ENCODE measurements at places on chromosomes 11 and 22.

DNA sequence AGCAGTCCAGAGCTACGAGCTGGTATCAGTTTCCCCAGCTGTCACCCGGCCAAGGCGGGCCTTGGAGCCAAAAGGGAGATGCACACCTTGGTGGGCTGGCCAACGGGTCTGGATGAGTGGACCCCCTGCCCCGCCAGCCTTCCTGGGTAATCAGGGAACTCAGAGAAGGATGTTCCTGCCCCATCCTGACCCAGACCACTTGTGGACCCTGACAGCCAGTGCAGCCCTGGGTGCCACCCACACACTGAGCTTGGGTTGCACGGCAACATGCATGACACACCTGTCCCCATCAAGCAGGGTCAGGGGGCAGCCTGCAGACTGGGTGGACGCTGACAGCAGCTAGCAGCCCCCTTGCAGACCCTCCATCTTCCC, 8.6 kb downstream of the SLC25A1 start:
- DNase-seq, result no peak

- DNase-seq, result no peak
These were observed 155.8 kb upstream of the POU2AF2 start for GRCh38 chr11:111089759-111090158.

DNA sequence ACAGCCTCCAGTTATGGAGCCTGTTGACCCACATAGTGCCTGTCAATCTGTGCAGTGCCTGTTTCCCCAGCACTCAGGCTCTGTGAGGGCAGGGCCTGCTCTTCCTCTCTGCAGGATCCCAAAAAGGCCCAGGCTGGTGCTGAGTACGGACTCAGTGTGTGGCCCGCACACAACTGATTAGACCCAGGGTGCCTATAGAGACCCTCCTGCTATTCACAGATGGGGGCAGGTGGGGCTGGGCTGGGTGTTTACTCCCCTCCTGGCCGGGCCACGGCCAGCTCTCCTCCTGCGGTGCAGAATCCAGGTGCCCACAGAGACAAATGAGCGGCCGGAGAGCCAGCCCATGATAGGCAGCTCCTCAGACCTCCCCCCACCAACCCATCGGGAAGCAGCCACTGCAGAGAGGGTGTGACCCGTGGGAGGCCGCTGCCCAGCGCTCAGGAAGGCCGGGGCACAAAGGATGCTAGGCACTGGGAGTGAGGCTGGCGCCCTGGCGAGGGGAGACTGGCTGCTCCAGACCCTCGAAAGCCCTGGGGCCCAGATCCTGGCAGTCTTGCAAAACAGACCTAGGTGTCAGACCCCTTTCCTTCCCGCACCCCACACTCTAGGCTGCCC, 239.0 kb downstream of the CTTN start:
- no peak for DNase-seq

DNA sequence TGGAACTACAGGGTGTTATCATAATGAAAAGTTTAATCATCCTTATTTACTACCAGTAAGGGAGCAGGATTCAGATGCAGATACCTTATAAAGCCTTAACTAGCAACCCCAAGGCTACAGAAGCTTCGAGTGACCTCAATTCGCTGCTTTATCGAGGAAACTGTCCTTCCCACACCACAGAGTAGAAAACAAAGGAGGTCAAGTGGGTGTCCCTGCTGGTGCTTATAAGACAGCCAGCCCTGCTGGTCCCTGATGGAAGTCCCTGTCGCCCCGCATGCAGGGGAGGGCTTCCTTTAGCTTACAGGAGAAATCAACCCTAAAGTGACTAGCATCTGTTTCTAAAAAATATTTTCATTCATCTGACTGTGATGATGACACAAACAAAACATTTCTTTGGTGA, 7.3 kb downstream of the MN1 start:
- no peak for DNase-seq

GRCh38 chr11:66335531-66336233, 552 bp downstream of the RIN1 start:
- no peak for DNase-seq

- DNase-seq, result no peak
These were observed 540.8 kb downstream of the SOX6 start for GRCh38 chr11:15815246-15816195.

GRCh38 chr11:73114110-73114834, 27.8 kb downstream of the FCHSD2 start:
- DNase-seq, result no peak

DNA sequence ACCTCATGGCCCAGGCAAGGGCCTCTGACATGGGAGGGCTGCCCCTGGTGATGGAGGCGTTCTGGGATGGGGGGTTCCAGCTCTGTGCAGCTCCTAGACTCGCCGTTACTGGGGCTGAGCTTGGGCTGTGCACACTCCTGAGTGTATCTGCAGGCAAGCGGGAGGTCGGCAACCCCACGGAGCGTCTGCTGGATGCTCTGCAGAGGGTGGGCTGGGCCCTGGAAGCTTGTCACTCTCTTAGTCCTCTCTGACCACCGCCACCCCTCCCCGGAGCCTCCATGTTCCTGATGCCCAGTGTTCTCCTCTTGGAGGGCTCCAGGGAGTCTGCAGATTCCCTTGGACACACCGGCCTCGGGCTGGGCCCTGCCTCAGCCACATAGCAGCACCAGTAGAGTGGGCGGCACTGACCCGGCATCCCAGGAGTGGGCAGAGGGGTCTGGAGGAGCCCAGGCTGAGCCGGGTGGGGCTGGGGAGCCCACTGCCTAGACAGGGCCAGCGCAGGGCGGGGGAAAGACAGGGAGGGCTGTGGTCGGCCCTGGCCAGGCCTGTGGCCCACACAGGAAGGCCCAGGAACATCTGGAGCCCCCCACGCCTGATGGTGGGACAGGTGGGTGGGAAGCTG, 20.6 kb upstream of the MUC5B start:
- DNase-seq, result no peak

DNA sequence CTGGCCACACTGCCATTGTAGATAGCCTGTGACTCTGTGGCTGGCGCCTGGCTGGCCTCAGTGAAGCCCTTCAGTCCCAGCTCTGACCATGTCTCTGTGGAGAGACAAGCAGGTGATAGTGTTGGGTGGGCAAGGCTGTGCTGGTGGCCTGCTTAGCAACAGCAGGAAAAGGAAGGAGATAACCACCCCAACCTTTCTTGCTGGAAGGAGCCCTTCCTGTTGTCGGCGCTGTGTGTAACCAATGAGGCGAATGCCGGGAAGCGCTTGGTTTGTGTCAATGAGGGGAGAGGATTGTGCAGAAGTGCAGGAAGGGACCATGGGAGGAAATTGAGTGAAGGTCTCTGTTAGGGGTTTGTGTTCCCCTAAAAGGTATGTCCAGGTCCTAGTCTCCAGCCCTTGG, 27.3 kb downstream of the PARVB start:
- no peak for DNase-seq

DNA sequence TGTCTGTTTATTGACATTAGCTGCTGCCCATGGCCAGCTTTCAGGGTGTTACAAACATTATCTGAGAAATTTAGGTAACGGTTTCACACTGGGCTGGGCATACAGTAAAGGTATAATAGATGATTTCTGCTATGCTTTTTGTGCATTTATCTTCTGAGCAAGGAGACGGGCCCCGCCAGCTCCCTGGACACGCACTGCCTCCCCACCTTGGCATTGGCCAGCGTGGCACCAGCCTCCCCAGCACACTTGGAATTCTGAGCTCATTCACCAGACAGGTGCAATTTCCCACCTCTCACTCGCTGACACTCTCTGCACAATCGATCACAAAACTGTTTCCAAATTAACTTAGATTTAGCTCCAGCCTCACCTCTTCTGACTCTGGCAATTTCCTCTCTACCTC, 222.8 kb downstream of the CEP164 start:
- no peak for DNase-seq

DNA sequence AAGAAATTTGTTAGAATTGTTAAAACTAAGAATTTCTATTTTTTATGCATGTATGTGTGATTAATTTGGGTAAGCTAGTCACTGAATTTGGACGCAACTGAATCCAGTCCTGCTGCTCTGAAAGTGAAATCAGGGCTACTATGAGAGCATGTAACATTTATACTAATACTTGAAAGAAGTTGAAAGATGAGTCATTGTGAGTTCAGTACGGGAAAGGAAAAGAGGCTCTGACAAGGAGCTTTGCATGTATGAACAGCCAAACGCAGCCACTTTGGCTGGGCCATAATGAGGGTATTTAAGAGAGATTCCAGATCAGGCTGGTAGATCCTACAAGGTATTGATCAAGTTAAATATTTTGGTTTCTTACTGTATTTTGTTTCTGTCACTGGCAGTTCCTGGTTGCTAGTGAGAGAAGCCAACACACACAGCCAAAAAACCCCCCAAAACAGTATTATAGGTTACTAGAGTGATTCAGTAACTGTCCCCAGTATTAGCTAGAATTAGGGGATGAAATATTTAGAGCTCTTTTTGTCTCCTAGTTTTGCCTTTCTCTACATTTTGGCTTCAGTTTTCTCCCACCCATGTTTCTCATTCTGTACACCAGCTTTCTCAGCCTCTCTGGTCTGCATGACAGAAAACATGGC, 14.1 kb downstream of the AASDHPPT start:
- DNase-seq, result peak; percentile 53

DNA sequence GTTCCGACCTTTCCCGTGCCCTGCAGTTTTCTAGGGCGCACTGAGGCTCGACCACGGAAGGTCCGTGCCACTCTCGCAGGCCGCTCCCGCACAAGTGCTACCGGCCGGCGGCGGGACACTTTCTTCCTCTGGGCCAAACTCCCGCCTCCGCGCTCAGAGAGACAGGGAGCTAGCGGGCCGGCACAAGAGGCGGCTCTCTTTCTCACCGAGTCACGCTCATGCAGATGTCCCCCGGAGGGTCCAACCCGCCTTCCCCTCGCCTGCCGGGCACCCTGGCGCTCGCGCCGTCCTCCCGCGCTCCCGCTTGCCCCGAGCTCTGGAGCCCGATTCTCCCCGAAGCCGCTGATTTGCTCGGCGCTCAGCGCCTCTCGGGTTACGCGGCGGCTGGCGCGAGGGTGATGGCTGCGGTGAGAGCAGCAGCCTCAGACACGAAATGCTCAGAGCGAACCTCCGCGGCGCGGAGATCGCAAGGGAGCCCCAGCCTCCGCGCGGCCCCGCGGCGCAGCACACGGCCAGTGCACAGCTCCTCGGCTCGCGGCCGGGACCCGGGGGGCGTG, 1.0 kb downstream of the LMO1 start:
- DNase-seq, result no peak

DNA sequence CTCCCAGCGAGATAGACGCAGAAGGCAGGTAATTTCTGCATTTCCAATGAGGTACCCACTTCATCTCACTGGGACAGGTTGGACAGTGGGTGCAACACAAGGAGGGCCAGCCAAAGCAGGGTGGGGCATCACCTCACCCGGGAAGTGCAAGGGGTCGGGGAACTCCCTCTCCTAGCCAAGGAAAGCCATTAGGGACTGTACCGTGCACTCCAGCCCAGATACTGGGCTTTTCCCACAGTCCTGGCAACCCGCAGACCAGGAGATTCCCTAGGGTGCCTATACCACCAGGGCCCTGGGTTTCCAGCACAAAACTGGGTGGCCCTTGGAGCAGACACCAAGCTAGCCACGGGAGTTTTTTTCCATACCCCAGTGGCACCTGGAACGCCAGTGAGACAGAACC, 17.2 kb downstream of the TRPC6 start:
- DNase-seq, result no peak

DNA sequence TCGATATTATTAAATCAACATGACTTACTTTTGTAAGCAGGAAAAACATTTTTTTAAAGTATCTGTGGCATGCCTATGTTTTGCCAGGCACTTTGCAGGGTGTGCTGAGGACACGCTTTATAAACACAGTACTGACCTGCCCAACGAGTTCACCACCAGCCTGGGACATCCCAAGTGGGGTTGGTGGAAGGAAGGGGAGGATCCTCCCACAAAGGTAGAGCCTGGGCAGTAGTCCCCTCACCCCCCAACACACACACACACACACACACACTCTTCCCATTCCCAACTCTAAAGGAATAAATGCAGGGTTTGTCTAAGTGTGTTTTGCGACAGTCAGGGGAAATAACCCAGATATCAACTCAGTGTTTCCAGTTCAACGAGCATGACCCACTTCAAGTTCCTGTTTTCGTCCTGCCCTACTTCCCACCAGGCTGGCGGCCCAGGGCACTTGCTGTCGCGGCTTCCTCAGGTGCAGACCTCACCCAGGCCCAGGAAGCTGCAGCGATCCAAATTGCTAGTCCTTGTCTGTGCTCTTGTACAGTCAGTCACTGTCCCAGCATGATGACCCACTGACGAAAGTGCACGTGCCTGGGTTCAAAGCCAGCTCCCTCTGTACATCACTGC, 3.1 kb downstream of the CERK start:
- DNase-seq, result no peak

DNA sequence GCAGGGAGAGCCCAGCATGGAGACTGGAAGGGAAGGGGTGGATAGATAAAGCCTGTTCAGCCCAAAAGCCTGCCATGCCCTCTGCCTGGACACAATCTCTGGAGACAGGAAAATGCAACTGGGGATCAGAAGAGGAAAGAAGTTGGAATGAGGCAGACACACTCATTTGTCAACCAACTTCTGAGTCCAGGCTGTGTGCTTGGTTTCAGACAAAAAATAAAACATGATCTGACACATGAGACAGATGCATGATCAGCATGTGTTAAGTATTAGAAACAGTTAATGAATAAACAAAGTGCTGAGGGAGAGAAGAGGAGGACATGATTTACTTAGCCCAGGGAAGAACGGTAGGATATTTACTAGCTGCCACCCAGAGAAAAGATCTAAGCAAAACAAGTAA, 839 bp downstream of the LRRN4CL start:
- no peak for DNase-seq

- DNase-seq, result no peak
These were observed 1.5 kb downstream of the ADAMTS8 start for GRCh38 chr11:130426837-130427341.

DNA sequence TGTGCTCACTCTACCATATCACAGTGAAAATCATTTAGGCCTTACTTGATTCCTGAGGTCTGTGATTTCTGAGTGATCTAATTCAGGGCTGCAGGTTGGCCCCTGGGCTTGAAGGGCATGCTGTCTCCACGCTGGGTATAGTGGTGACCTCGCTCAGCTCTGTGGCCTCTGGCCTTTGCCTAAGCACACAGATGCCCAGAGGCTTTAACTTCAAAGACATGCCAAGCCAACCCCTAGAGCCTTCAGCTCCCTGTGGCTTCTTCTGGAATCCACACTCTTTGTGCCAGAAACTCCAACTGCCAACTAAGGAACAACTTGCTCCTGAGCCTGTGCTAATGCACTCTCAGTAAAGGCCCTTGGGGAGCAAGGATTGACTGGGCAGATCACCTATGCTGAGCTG, 232.6 kb upstream of the MPPED2 start:
- DNase-seq, result no peak

GRCh38 chr11:134835561-134835960, 423.5 kb upstream of the B3GAT1 start:
- no peak for DNase-seq

- DNase-seq, result no peak
These were observed at the start of gene ZP1 for GRCh38 chr11:60866911-60867870. TSS of gene ZP1 (plus strand) at chr11:60867542. CDS start at chr11:60867562, 20 bp downstream.

GRCh38 chr11:45844822-45845578, 2.3 kb upstream of the CRY2 start:
- no peak for DNase-seq

Measured in non-pigmented ciliary epithelial cell (primary cell).